ENCODE measurements at places on chromosomes 3 and 15. TPM values are rescaled to one million over a fixed set of nuclear protein-coding genes. Genes with fewer than 3 reads are reported as not detected.

- DNase-seq, result no peak
Measured at GRCh38 chr15:90822204-90822955, 46.0 kb upstream of the FURIN start.

DNA sequence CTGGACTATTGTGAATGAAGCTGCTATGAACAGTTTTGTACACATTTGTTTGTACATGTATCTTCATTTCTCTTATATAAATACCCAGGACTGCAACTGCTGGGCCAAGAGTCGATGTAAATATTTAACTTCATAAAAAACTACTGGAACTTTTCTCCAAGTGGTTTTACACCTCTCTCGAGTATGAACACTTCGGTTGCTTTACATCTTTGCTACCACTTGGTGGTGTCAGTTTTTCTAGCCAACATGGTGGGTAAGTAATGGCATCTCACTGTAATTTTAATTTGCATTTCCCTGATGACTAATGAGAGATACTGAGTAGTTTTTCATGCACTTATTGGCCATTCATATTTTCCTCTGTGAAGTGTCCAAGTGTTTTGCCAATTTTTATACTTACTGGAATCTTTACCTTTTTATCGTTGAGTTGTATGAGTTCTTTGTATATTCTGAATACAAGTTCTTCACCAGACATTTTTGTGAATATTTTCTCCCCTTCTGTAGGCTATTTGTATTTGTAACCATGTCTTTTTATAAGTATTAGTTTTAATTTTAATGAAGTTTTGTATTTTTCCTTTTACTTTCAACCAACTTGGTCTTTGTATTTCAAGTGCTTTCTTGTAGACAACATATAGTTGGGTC is 44.4 kb downstream of the PCOLCE2 start:
- peak; percentile 17 for DNase-seq

GRCh38 chr3:54211097-54211496 is 88.7 kb downstream of the CACNA2D3 start:
- no peak for DNase-seq

ZBBX gene
- polyA plus RNA-seq, result not detected

- no peak for DNase-seq
Measured at GRCh38 chr15:80576519-80577090, 118.5 kb upstream of the ABHD17C start.

Measured in CD14-positive monocyte (primary cell).